ENCODE measurements at places on chromosomes 6 and 20. TPM values are rescaled to one million over a fixed set of nuclear protein-coding genes. Genes with fewer than 3 reads are reported as not detected.

GRCh38 chr6:155578251-155578650 lies 122.6 kb upstream of the NOX3 start:
- no peaks in the 10 kb centered on the region for H3K4me1 ChIP-seq
- no peak for DNase-seq
- no peak overlapping the region for H3K27ac ChIP-seq
- H3K36me3 ChIP-seq = no peaks in the 10 kb centered on the region
- no peak overlapping the region for H3K4me3 ChIP-seq
- H3K27me3 ChIP-seq = no peaks in the 10 kb centered on the region

DNA sequence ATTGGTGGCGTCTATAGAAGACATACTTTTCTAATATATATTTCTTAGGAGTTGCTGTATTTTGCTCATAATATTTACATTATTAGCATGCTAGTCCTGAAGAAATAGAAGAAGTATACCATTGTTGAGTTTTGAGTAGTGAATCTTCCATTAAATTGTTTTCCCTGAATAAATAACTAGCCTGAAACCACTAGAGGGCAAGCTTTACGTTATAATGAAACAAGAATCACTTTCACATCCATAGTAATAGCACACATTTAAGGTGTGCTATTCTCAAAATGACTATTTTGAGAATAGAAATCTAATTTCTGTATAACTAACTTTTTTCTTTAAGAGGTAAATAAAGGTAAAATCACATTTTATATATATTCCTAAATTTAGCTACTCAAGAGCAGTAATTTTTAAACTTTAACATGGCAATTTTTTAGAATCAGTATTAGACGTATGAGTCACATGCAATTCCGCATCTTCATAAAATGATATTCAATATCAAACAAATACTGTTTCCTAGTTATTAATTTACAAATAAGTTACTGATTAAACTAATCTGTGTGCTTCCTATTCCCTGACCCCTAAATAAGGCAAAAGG lies 213.2 kb upstream of the MANEA start:
- H3K36me3 ChIP-seq = no peaks in the 10 kb centered on the region
- no peak overlapping the region for H3K4me3 ChIP-seq
- no peak for DNase-seq
- H3K27me3 ChIP-seq = no peaks in the 10 kb centered on the region
- no peak overlapping the region for H3K27ac ChIP-seq

DNA sequence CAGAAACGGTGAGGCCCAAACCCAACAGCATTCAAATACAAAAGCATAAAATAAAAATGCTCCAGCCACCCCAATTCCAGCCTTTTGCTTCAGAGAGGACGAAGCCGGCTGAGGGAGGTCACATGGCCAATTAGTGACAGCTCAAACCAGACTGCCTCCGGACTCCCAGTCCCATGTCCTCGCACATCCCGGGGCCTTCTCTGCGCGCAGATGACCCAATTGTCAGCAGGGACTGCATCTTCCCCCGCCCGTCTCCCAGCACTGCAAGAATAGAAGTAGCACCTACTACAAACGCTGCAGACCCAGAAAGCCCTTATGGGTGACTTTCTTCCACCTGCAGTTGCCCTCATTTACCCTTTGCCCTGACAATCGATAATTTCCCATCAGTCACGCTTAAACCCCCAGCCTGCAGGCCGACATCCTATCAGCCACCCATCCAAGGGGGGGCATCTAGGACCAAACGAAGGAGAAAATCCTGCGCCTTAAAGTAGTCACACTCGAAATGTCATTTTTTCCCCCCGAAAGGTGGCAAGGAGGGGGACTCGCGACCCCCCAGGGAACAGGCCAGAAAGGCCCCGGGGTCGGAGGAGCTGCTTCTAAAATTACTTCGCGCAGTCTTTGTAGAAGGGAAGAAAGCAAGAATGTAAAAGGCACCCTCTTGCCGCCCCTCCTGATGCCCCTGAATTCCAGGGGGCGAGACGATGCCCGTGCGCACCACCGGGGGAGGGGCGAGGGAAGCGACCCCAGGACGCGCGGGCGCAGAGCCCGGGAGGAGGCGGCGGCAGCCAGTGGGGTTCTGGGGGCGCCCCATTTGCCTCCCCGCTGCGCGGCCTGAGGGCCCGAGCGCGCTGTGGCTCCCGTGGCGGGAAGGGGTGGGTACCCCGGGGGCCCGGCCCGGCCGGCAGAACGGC lies 792 bp downstream of the SLC23A2 start:
- H3K27ac ChIP-seq = no peak overlapping the region
- no peaks in the 10 kb centered on the region for H3K36me3 ChIP-seq
- H3K4me1 ChIP-seq = peaks cover 11% of the 10 kb centered on the region
- peak overlapping the region; percentile 52 for H3K4me3 ChIP-seq
- no peak for DNase-seq

GRCh38 chr20:37484331-37484730 lies 36.7 kb upstream of the NNAT start:
- no peaks in the 10 kb centered on the region for H3K4me1 ChIP-seq
- peaks cover 15% of the 10 kb centered on the region for H3K27me3 ChIP-seq
- H3K36me3 ChIP-seq = no peaks in the 10 kb centered on the region
- DNase-seq = no peak
- H3K4me3 ChIP-seq = no peak overlapping the region

DNA sequence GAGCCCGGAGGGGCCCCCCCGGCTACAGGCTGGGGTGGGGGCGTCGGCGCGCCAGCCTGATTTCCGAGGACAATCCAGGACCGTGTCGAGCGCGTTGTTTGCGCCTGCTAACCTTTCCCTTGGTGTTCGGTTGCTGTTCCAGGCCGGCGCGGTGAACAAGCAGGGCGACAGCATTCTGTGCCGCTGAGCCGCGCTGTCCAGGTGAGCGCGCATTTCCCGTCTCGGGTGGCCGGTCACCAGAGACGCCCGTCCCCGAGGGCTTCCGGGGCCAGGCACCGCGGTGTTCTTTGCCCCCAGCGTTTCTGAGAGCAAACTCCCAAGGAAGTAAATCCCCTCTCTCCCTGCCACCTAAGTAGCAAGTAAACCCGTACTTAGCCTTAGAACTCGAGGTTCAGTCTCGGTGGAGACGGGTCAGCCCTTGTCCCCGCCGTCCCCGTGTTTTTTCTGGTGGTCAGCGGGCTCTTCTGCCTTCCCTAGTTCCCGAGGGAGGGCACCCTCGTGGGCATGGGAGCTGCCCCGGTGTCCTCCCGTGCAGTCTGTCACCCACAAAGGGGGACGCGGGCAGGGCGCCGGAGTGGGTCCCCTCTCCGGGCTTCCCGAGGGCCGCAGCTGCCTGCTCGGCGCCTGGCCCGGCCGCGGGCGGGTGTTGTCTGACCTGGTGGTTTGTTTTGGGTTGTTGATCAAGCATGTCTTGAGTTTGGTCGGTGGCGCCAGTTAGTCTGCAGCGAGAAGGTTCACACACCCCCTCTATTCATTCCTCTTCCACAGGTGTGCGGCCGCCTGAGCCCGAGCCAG lies 1.5 kb downstream of the ID4 start:
- no peaks in the 10 kb centered on the region for H3K36me3 ChIP-seq
- H3K4me1 ChIP-seq = peaks cover 9% of the 10 kb centered on the region
- no peak for DNase-seq
- peaks cover 5% of the 10 kb centered on the region for H3K27me3 ChIP-seq
- H3K4me3 ChIP-seq = no peak overlapping the region
- H3K27ac ChIP-seq = no peak overlapping the region

GRCh38 chr20:23366384-23366783 lies 4.4 kb downstream of the GZF1 start:
- H3K4me1 ChIP-seq = peaks cover 25% of the 10 kb centered on the region
- peak overlapping the region; percentile 48 for H3K27ac ChIP-seq
- H3K36me3 ChIP-seq = peaks cover 76% of the 10 kb centered on the region

DNA sequence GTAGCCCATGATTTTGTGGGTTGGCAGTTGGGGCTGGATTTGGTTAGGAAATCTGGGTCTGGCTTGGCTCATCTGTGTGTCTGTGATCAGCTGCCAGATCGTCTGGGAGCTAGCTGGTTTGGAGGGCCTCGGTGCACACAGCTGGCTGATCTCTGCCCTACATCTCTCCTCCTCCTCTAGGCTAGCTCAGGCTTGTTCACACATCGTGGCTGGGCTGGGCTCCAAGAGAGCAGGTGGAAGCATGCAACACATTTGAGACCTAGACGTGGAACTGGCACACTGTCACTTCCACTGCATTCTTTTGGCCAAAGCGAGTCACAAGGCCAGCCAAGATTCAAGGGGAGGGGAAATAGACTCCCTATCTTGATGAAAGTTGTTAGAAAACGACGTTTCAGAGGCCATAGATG lies 15.9 kb downstream of the NDUFAF5 start:
- no peak overlapping the region for H3K4me3 ChIP-seq
- H3K4me1 ChIP-seq = no peaks in the 10 kb centered on the region
- no peak overlapping the region for H3K27ac ChIP-seq
- no peak for DNase-seq
- no peaks in the 10 kb centered on the region for H3K27me3 ChIP-seq

DNA sequence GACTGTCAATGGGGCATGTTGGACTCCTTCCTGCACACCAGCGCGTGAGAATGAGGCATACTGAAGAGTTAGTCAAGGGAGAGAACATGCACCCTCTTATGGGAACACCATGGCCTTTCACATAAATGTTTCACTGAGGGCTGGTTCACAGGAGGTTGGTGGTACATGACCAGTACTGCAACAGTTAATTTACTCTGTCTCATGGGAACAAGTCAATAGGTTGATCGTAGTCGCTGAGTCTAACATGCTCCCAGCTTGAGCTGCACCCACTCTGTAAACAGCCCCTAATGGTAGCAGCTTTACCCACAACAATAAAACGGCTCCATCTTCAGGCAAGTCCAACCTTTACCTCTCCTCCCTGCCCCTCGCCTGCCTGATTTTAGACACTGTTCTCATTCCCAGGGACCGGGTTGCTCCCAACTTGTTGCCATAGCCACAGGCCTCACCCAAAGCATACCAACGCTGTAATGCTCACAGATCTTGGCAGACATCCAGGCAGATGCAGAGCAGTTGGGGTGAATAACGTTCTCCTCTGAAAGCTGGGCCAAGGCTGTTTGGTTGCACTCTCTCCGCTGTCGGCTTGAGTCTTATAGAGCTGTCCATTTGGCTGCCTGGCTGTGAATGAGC lies 111.3 kb downstream of the LY86 start:
- DNase-seq = peak; percentile 44
- peak overlapping the region; percentile 14 for H3K27ac ChIP-seq
- no peaks in the 10 kb centered on the region for H3K36me3 ChIP-seq
- H3K4me1 ChIP-seq = peaks cover 68% of the 10 kb centered on the region
- no peak overlapping the region for H3K4me3 ChIP-seq
- no peaks in the 10 kb centered on the region for H3K27me3 ChIP-seq

- H3K36me3 ChIP-seq = no peaks in the 10 kb centered on the region
- H3K27me3 ChIP-seq = peaks cover 14% of the 10 kb centered on the region
- H3K27ac ChIP-seq = no peak overlapping the region
- no peak for DNase-seq
- no peak overlapping the region for H3K4me3 ChIP-seq
These were observed 32.0 kb downstream of the RPP40 start for GRCh38 chr6:4971851-4972250.

DNA sequence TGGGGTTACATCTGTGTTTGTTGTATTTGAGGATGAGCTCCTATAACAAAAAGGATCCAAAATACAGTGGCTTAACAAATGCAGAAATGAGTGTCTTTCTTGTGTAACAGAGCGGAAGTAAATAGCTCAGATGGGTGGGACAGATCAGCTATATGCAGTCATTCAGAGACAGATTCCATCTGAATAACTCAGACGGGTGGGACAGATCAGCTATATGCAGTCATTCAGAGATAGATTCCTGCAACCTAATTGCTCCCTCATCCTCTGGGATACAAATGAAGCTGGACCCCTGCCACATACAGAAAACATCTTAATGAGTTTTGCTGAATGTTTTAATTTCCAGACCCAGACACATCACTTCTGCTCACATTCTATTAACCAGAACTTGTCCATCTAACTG lies 332.3 kb downstream of the BCKDHB start:
- H3K4me3 ChIP-seq = no peak overlapping the region
- H3K27ac ChIP-seq = no peak overlapping the region
- no peaks in the 10 kb centered on the region for H3K27me3 ChIP-seq
- H3K4me1 ChIP-seq = no peaks in the 10 kb centered on the region
- no peak for DNase-seq

DNA sequence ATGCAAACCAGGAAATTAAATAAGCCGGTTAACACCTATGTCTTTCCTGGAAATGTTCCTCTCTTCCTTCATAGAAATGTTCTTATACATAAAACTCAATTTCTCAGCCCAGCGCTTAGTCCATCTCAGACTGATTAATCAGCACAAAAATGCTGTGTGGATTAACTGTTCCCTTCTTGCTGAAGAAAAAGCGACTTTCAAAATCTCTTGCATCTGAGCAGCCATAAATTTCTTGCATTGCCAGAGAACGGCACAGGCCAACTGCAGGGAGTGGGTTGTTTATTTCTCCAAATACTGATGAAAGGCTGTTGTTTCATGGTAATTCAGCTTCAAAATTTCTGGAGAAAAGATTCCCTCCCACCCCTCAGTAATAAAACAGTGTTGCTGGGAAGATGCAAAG lies 517.6 kb downstream of the BTBD3 start:
- no peaks in the 10 kb centered on the region for H3K36me3 ChIP-seq
- H3K4me1 ChIP-seq = no peaks in the 10 kb centered on the region
- H3K27ac ChIP-seq = no peak overlapping the region

DNA sequence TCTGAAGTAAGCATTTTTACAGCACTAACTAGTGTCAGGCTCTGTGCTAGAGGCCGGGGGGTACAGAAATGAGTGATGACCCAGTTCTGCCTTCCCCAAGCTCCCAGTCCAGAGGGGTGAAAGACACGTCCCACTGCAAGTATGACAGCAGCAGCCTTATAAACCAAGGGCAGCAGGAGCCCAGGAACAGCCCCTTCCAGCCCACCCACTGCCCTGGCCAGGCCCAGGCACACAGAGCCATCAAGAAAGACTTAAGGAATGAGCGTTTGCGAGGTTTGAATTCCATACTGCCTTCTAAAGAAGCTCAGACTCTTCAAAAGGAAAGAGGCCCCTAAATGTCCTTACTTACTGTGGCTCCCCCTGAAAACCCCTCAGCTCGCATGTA lies 10.0 kb downstream of the TRERF1 start:
- H3K27ac ChIP-seq = no peak overlapping the region
- H3K4me3 ChIP-seq = no peak overlapping the region
- DNase-seq = no peak

GRCh38 chr6:44805238-44805846 lies 417.8 kb downstream of the CDC5L start:
- no peaks in the 10 kb centered on the region for H3K4me1 ChIP-seq
- no peak overlapping the region for H3K4me3 ChIP-seq
- H3K27ac ChIP-seq = no peak overlapping the region

Gene RBBP8NL
- total RNA-seq = not detected

Gene ANGPT4
- total RNA-seq = not detected

Gene CDC5L
- total RNA-seq = 28.6 TPM

Gene XKR7
- not detected for total RNA-seq
